ENCODE measurements at places on chromosomes 6 and 20. TPM values are rescaled to one million over a fixed set of nuclear protein-coding genes. Genes with fewer than 3 reads are reported as not detected.

DNA sequence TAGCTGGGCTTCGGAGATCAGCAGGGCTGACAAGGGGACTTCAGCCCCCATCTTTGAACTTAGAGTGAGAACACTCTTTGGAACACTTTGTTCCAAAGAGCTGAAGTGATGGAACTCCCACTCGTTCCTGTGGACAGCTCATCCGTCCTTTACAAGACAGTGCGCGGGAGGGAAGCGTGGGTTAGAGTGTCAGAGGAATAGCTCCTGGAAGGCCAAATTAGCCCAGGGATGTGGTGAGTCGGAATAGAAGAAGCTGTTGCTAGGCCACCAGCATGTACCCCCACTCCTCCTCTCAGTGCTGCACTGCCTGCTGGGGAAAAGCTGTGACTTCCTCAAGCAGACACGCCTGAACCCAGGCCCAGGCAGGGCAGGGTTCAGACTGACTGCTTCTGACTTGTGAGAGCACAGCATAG, 1.7 kb downstream of the SDCBP2 start:
- peak; percentile 47 for DNase-seq

GRCh38 chr6:92433911-92434310, 985.4 kb downstream of the EPHA7 start:
- no peak for DNase-seq

The TRIM10 gene
- total RNA-seq, result not detected

The PTPRT gene
- not detected for total RNA-seq

The FBXO5 gene
- 6.9 TPM for total RNA-seq

Data from fibroblast of lung (primary cell).